Caco-2 (cell line): ENCODE measurements at places on chromosomes 1 and 21. TPM values are rescaled to one million over a fixed set of nuclear protein-coding genes. Genes with fewer than 3 reads are reported as not detected.

The PODN gene
- not detected in 2 replicates for total RNA-seq

The C1orf87 gene
- not detected in 2 replicates for total RNA-seq

The CXADR gene
- 98.6 and 102 TPM in 2 replicates for total RNA-seq

The CFAP141 gene
- not detected in 2 replicates for total RNA-seq

The CFHR4 gene
- total RNA-seq, result not detected in 2 replicates

The RHOC gene
- 128 and 134 TPM in 2 replicates for total RNA-seq

The UBL4B gene
- not detected in 2 replicates for total RNA-seq

DNA sequence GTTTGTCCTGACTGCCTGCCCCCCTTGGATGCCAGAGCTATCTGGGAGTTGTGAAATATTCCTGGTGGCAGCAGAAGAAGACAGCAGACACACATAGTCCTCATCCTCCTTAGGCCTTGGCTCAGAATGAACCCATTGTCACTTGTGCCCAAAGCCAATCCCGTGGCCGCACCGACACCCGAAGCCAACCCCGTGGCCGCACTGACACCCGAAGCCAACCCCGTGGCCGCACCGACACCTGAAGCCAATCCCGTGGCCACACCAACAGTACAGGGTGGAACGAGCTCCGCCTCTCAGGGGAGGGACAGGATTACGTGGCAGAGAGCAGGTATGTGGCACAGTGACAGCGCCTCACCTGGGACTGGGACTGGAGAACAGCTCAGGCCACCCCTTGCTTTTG is 186.7 kb downstream of the PRDM16 start:
- H3K4me1 ChIP-seq, result peaks cover 16% of the 10 kb centered on the region
- no peak overlapping the region for H3K27ac ChIP-seq
- H3K36me3 ChIP-seq, result no peaks in the 10 kb centered on the region
- DNase-seq, result no peak

DNA sequence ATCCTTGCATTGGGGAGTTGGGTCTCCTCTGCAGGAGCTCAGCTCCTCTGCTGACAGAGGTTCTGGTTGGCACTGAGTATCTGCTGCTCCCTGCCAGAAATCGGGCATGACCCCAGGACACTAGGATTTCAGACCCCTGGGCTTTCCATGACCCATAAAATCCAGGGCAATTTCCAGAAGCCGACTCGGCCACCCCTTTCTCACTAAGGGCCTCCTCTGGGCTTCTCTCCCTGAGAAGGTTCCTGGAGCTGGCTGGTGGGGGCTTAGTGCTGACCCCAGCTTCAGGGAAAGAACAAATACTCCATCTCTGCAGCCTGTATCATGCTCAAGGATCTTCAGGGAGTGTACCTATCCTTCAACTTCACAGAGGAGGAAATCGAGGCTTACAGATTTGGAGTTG is 603.4 kb downstream of the PTPRU start:
- no peaks in the 10 kb centered on the region for H3K4me1 ChIP-seq
- H3K36me3 ChIP-seq, result no peaks in the 10 kb centered on the region
- no peak for DNase-seq
- H3K27me3 ChIP-seq, result no peaks in the 10 kb centered on the region
- H3K4me3 ChIP-seq, result no peak overlapping the region

DNA sequence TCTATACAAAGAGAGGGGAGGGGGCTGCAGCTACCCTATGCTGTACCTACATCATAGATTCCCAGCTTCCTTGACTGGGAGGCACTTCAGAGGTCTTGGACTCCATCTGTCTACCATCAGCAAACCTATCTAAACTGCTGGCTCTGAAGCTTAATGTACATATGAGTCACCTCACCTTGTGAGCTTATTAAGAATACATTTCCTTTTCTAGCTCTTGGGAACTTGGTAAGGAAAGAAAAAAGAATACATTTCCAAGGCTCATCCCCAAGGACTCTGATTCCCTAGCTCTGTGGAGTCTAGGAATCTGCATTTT is 50.0 kb upstream of the PRELP start:
- H3K27ac ChIP-seq, result no peak overlapping the region
- H3K4me1 ChIP-seq, result peaks cover 37% of the 10 kb centered on the region
- H3K27me3 ChIP-seq, result no peaks in the 10 kb centered on the region
- no peaks in the 10 kb centered on the region; the same call in 1 of the 2 replicates for H3K36me3 ChIP-seq

DNA sequence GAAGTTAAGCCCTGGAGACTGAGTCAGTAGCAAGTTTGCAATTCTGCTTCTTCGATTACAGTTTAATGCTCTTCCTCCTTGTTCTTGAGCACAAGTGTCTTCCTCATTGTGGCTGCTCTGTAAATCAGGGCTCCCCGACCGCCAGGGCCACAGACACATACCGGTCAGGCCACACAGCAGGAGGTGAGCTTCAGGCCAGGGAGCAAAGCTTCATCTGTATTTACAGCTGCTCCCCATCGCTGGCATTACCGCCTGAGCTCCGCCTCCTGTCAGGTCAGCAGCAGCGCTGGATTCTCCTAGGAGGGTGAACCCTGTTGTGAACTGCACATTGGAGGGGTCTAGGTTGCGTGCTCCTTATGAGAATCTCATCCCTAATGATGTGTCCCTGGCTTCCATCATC is 1.7 kb upstream of the TRAPPC10 start:
- no peak for DNase-seq
- H3K27ac ChIP-seq, result no peak overlapping the region
- no peaks in the 10 kb centered on the region for H3K36me3 ChIP-seq
